ENCODE measurements at places on chromosomes 4 and X.

DNA sequence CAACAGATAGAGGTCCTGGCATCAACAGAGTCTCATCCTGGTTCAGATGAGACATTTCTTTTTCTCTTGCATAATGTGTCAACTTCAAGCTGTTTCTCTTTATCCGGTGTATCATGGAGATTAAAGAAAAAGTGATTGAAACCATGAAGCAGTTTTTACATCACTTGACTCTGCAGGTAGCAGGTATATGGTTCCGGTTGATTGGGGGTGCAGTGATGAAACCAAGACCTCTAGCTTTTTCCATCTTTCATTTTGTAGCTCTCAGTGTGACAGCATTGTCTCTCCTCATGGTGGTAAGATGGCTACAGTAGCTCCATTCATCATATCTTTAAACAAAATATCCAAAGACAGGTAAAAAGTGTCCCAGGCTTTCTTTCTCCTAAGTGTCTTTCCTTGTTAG is 2.4 kb upstream of the HOPX start:
- no peak for DNase-seq

DNA sequence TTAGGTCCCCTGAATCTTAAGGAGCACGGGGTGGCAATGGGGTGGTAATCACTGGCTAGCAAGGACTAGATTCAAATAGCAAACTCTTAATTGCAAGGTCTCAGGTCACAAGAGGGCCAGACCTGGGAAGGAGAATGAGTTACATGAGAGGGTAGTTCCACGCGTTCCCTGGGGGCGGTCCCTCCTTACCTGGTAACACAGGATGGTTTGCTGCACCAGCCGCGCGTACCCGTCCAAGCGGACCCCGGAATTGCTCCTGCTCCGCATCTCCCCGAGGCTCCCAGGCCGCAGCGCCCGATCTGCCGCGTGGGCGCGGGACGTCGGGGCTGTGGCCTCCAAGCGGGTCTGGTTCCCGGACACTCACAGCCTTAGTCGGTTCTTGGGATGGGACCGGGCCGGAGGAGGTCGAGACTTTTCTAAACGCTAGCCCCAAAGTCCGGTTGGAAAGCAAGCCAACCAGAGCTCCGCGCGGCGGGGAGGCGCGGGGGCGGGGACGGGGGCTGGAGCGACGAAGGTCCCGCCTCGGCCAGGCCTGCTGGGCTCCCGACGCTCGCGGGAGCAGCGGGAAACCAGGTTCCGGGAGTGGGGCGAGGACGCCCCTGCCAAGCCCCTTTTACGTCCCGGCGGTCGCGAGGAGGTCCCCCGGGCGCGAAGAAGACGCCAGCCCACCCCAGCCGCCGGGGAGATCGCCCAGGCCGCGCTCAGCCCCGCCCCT is at the start of gene PHKA2:
TSS of gene PHKA2 (minus strand) at position 449 of the 715 bp plus-strand sequence. CDS start at position 267, 182 bp downstream.
- DNase-seq, result peak; percentile 47

GRCh38 chr4:100369871-100370270 is 148.0 kb downstream of the EMCN start:
- no peak for DNase-seq

- no peak for DNase-seq
Observed at GRCh38 chr4:162347842-162348213, 184.0 kb upstream of the FSTL5 start.

DNA sequence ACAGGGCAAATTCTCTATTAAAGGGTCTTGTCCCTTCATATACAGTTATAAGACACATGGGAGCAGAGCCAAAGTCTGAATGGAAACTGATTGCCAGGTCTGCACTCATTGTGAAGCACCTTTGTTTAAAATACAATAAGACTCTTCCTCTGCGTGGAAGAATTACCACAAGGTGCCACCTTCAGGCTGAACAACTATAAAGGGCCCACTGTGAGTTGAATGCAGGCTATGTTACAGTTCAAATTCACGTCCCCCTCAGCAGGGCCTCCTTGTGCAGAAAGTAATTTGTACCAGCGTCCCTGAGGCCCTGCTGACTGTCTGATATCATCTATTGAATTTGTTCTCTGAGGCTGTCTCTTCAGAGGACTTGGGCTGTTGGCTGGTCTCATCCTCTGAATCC is 225.8 kb upstream of the TEX13C start:
- peak; percentile 10 for DNase-seq

DNA sequence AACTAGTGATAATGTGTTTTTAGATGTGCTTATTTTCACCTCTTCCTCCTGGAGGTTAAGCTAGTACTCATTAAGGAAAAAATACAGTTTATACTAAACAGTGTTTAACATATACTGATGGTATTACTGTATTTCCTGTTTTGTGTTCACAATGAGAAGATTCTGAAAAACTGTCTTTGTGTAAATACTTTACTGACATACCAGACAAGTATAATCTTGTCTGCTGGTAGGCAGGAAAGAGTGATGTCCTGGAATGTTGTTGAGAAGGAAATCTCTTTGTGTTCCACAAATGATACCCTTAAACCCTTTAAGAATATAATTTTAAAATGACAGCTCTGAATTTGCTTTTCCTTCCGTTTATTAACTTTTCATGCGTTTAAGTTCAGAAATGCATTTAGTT is 205.5 kb upstream of the NUDT6 start:
- DNase-seq, result no peak

- no peak for DNase-seq
Observed at GRCh38 chrX:111498538-111499103, 12.8 kb upstream of the SERTM2 start.

Data from NCI-H774 (cell line).